ENCODE measurements at places on chromosomes 1 and 21. TPM values are rescaled to one million over a fixed set of nuclear protein-coding genes. Genes with fewer than 3 reads are reported as not detected.

The BCL2L15 gene
- total RNA-seq: 14.1 TPM

The BRINP2 gene
- total RNA-seq: not detected

The LRRC52 gene
- not detected for total RNA-seq

The NAV1 gene
- 13.6 TPM for total RNA-seq

The OR2M4 gene
- total RNA-seq: not detected

The GOLT1A gene
- total RNA-seq: 6.4 TPM

The KIAA0040 gene
- total RNA-seq: 15.9 TPM

The FTCD gene
- total RNA-seq: 0.31 TPM

The PLA2G2D gene
- total RNA-seq: not detected

The HOOK1 gene
- total RNA-seq: 30.7 TPM

The KRTAP19-2 gene
- not detected for total RNA-seq

The IRF2BP2 gene
- total RNA-seq: 47.0 TPM

The PLA2G2C gene
- total RNA-seq: not detected

The ZNHIT6 gene
- 5.2 TPM for total RNA-seq

The TSPEAR gene
- total RNA-seq: 0.17 TPM

The OR10Z1 gene
- not detected for total RNA-seq

The C1orf185 gene
- total RNA-seq: not detected

The IL10 gene
- 0.64 TPM for total RNA-seq

The IPO9 gene
- 15.8 TPM for total RNA-seq

The COL11A1 gene
- 0.25 TPM for total RNA-seq

The MIXL1 gene
- total RNA-seq: not detected

The RSRP1 gene
- total RNA-seq: 34.2 TPM

The CDC42BPA gene
- 17.5 TPM for total RNA-seq

The CC2D1B gene
- total RNA-seq: 14.2 TPM

The C4BPA gene
- total RNA-seq: 8.6 TPM

The ASAP3 gene
- 17.9 TPM for total RNA-seq

The GPA33 gene
- total RNA-seq: not detected

The KRTAP21-2 gene
- not detected for total RNA-seq

The PTAFR gene
- 0.82 TPM for total RNA-seq

The CFHR4 gene
- 0.35 TPM for total RNA-seq

The SLC16A4 gene
- total RNA-seq: 0.51 TPM

The IL12RB2 gene
- total RNA-seq: 2.1 TPM

The SIPA1L2 gene
- 3.3 TPM for total RNA-seq

All from pancreas (tissue), 10 donors.